Motor neuron (in vitro differentiated cells): ENCODE measurements at places on chromosomes 7 and 10.

GRCh38 chr10:77177589-77177988, 460.0 kb downstream of the KCNMA1 start:
- no peak for ATAC-seq

DNA sequence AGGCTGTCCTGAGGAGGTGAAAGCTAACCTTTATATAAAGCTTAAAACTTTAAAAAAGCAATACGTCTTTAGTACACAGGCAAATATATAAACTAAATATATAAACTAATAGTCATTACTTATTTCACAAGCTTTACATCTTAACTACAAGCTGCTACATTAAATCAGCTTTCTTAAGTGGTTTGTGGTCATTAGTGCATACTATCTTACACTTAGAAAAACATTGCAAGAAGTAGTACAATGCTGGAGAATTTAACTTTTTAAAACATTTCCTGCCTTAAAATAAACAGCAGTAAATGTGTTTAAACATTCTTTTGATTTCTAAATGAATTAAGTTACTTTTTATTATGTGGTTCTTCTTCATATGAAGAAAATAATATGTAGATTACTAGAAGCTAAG, 36.3 kb downstream of the MET start:
- no peak for ATAC-seq

DNA sequence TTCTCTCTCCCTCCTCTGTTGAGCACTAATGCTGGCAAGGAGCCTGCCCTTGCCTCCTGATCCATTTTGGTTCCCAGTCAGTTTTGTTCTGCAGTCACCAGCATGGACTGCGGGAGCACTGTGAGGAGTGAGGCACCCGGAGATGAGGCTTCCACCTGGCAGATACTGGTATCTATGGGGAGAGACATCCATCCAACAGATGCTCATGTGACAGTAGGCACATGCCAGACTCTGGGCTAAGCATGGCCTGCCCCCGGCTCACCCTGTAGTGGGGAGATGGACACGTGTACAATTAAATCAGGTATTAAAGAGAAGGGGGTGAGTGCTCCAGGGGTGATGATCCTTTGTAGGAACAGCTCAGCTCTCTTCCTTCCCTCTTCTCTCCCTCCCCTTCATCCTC, 74.0 kb upstream of the PODXL start:
- ATAC-seq: no peak

DNA sequence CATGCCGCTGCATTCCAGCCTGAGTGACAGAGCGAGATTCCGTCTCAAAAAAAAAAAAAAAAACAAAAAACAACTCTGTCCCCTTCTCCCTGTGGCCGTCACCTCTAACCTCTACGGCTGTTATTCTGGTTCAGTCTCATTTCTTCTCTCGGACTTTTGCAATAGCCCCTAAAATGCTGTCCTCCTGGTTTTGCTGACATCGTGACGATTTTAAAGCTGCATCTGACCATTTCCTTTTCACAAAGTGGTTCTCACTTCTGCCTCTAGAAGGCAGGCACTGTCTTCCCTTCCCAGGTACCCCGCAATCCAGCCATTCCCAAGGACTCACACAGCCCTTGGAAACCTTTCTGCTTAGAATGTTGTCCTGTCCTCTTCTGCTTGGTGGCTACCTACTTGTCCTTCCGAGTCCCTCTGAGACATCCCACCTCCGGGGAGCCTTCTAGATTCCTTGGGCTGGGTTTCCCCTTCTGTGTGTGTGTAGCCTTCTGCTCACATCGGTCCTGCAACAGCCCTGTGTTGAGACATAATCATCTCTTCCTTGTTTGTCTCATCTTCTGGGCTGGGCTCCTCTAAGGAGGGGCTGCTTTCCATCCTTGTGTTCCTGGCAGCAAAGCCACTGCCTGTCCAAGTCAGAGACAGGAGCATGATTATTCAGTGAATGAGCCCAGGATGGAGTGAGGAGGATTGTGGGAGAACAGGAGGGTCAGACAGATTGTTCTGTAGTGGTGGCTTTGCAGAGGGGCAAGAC, 83.1 kb downstream of the GRK5 start:
- ATAC-seq: no peak
